Brain pericyte (primary cell): ENCODE measurements at places on chromosomes 1 and 21.
A peak's percentile ranks its signal among the peaks of the same experiment; 100 is the strongest.

GRCh38 chr1:244860078-244860477 is 4.3 kb downstream of the HNRNPU start:
- no peak for DNase-seq

DNA sequence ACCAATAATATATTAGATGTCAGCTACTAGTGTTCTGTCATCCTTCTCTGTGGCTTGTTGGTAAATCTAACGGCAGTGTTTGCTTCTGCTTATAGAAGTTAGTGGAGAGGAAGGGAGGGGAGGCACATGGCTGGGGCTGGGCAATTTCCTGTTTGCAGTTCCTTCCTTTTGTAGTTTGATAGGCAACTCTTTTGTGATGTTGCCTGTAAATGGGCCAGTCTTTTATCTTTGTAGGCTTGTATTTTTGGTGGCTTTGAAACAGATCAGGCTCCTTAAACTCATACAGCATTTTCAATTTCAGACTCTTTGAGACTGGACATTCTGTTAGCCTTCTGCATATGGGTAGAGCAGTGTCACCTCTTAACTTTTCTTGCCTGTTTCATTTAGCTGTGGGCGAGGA is 48.1 kb downstream of the CDC14A start:
- DNase-seq = no peak

- DNase-seq = no peak
Observed at GRCh38 chr21:29187944-29188343, 57.5 kb downstream of the MAP3K7CL start.

GRCh38 chr1:208349694-208350330 is 105.6 kb upstream of the PLXNA2 start:
- DNase-seq = no peak

DNA sequence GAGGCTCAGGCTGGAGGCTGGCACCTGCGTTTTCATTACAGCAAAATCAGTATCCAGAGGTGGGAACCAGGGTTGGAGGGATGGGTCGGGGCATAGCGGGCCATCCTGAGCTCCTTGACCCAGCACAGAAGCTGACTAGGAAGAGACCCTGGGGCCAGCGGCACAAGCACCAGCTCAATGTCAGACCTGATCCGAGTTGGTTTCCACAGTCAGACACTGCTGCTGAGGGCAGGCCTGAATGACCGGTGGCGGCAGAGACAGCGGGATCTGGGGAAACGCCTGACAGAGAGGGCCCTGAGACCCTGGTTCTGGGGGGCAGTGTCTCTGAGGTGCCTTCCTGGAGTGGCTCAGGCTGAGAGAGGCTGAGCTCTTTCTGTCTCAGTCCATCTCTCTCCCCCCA is 162.0 kb upstream of the C1orf174 start:
- DNase-seq = no peak

GRCh38 chr1:33343539-33343938 is 22.6 kb upstream of the A3GALT2 start:
- DNase-seq = no peak

DNA sequence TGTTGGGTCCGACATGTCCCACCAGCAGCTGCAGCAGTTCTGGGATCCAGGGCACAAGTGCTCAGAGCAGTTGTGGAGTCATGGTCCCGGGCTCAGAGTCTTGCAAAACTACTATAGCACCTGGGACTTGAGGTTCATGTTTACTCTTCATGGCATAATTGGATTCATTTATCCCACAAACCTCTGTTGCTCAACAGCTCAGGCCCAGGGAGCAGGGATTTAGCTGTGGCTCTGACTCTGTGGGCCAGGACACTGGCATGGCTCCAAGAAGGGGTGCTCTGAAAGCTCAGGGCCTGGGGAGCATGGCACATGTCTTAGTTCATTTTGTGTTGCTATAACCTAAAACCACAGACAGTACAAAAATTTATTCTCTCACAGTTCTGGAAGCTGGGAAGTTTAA is 626.7 kb upstream of the ADGRL2 start:
- no peak for DNase-seq

DNA sequence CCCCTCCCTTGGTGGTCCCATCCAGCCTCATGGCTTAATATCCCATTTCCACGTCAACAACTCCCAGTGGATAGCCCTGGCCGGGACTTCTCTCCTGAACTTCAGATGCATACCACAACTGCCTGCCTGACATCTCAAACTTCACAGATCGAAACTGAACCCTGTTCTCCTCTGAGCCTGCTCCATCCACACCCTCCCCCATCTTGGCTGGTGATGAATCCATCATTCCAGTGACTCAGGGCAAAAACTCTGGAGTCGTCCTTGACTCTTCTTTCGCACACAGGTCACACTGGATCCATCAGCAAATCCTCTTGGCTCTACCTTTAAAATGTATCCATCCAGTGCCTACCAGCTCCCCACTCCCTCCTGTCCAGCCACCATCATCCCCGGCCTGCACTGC is 3.9 kb downstream of the TAS1R2 start:
- no peak for DNase-seq

- DNase-seq = no peak
Observed at GRCh38 chr1:248316796-248317195, 7.6 kb downstream of the OR2M7 start.

- no peak for DNase-seq
Observed at GRCh38 chr1:246831543-246831942, 100.2 kb downstream of the AHCTF1 start.

DNA sequence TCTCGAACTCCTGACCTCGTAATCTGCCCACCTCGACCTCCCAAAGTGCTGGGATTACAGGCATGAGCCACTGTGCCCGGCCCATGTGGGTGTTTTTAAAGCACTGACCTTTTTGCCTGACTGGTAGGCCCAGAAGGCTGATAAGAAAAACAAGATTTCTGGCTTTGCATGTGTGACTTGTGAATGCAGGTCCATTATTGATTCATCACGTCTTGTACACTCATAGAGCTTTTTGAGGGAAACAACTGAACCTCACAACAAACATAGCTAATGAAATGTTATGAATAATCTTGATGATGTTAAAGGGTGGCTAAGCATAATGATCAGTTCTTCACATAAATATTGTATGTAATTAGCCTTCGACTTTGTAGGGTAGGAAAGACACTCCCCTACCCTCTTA is 140.9 kb upstream of the UBE2U start:
- no peak for DNase-seq

DNA sequence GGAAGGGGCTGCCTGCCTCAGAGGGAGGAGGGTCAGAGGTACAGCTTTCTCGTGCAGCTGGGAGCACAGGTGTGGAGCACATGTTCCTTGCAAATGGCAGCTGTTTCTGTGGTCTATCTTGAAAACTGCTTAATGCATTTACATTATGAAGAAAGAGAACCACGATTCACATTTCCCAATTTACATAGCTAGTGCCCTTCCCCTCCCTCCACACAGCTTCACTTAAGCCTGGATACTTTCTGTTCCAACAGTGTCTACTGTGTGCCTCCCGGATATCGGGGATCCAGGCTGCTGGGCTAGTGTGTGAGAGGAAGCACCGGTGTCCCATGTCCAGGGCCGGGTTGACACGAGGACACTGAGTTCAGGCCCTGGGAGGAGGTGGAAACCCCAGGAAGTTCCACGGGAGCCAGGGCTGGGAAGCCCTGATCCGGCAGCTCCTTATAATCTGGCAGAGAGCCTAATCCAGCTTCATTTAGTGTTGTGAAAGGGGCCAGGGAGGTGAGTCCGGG is 31.6 kb downstream of the TMCC2 start:
- no peak for DNase-seq

GRCh38 chr21:41135746-41136145 is 32.2 kb upstream of the BACE2 start:
- no peak for DNase-seq

DNA sequence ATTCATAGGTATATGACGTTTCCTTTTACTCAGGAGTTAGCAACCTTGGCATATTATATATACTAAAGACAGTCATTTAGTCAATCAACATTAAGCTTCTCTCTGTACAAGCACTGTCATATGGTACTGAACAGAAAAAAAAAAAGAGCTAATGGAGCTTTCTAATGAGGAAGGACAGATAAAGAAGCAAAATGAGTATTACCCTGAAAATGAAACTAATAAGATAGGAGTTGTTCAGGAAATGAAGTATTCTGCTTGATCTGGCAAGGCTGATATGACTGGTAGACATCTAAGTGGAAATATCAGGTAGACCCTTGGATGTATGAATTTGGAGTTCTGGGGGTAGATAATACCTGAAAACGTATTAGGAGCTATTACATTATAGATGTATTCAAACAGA is 4.3 kb upstream of the IKBKE start:
- no peak for DNase-seq

DNA sequence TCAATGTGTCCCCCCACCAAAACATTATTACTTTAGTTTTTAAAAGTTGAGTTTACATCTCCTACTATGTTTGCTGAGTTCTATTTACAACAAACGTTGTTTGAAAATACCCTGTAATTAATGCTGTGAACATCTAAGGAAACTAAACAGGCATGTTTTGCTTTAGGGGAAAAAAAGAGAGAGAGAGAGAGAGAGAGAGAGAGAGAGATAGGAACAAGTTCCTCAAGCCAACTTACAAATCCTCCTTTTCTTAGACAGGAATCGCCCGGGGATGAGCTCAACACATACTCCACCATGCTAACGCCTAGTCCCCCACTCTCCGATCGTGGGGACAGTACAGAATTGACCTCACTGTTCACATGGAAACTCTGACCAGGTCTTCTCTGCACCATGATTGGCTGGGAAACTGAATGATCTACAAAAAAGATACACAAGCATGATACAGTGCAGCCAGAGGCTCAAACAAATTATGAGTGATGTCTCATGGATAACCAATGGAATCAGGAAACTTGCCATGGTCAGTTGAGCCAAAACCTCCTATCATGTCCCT is 59.8 kb downstream of the PUM1 start:
- DNase-seq = no peak

- peak; percentile 7 for DNase-seq
Observed at GRCh38 chr1:112557385-112557784, 48.6 kb downstream of the WNT2B start.

DNA sequence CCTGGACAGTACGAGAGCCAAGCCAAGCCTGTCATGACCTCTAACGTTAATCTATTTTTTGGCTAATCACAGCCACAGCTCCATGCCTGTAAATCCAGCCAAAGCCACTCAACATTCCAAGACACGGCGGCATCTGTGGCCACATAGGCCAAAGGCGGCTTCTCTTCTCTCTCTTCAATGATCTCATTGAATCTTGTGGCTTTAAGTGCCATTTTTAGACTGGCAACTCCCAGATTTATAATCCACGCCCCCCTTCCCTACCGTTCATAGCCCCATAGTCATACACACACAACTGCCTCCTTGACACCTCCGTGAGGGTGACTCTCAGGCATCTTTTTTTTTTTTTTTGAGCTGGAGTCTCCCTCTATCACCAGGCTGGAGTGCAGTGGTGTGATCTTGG is 5.7 kb upstream of the SELENON start:
- DNase-seq = no peak

DNA sequence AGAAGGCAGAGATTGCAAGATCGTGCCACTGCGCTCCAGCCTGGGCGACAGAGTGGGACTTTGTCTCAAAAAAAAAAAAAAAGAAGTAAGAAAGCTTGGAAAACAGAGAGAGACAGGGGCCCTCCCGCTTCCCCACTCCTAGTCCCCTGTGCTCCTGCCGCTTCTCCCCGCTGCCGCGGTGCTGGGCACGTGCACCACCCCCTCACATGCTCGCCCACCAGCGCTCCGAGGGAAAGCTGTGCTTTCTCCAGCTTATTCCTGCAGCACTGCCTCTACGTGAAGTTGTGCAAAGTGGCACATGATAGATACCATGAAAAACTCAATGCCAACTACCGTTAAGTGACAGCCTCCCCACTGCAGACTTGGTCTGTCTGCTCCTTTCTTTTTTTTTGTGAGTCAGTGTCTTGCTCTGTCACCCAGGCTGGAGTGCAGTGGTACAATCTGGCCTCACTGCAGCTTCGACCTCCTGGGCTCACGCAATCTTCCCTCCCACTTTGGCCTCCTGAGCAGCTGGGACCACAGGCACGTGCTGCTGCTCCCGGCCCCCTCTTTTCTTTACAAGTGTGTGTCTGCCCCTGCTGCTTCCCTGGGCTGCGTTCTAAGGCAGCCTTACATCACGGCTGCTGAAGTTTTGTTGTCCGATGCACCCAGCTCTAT is 15.4 kb downstream of the SLX9 start:
- DNase-seq = no peak

- no peak for DNase-seq
Observed at GRCh38 chr1:199282751-199283305, 644.0 kb downstream of the PTPRC start.

GRCh38 chr1:50774759-50775351 is 185.2 kb downstream of the FAF1 start:
- no peak for DNase-seq

- DNase-seq = no peak
Observed at GRCh38 chr21:20661246-20661645, 337.0 kb upstream of the NCAM2 start.

- peak; percentile 11 for DNase-seq
Observed at GRCh38 chr1:93304716-93305138, 41.0 kb upstream of the DR1 start.

- no peak for DNase-seq
Observed at GRCh38 chr1:53964109-53964508, 18.0 kb downstream of the LRRC42 start.

DNA sequence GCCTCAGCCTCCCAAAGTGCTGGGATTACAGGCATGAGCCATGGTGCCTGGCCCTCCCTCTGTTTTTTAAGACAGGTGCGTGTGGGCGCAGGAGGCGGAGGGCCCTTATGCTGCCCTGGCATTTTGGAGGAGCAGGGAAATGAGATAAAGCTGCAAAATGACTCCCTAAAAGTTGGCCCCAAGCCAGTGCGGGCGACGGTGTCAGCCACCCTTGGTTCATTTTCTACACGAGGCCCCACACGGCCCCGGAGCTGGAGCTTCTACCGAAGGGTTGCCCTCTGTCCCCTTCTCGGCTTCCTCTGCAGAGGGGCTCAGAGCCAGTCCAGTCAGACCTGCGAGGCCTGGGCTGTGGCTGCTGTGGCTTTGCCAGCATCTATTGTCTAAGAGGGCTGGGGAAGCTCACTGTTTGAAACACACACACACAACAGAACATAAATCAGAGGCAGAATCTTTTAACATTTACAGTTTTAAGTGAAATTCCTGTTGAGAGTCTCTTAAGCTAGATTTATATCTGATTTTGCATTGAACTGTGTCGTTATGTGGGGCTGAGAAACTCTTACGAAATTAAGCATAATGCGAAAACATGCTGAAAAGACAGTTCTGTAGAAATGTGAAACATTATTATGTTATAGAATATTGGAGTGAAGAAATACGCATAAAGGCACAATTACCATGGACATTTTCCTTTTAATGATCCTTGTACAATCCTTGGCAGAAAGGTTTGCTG is 255.9 kb downstream of the CAMTA1 start:
- no peak for DNase-seq
